Common myeloid progenitor, CD34-positive (primary cell): ENCODE measurements at places on chromosomes 7 and 10.

- no peak for DNase-seq
Observed at GRCh38 chr10:32144817-32145688, 88.8 kb upstream of the KIF5B start.

- no peak for DNase-seq
Observed at GRCh38 chr7:12701433-12701832, 14.0 kb downstream of the ARL4A start.

GRCh38 chr7:152866125-152866524, 106.6 kb downstream of the ACTR3B start:
- no peak for DNase-seq

DNA sequence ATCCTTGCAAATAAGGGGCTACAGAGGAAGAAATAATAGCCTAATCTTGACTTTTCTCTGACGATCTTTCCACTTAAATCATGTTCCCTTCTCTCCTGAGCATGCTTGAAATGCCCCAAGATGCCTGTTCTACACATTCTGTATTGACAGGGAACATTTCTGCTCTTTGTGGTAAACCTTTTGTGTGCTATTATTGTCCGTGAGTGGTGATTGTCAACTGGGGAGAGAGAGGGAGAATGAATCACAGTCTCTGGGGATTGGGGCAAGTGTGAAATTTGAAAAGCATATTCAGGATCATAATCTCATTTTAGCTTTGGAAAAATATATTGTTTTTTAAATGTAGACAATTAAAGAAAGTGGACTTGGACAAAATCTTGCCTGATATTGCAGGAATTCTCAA, 20.6 kb downstream of the UBTD1 start:
- DNase-seq = no peak

DNA sequence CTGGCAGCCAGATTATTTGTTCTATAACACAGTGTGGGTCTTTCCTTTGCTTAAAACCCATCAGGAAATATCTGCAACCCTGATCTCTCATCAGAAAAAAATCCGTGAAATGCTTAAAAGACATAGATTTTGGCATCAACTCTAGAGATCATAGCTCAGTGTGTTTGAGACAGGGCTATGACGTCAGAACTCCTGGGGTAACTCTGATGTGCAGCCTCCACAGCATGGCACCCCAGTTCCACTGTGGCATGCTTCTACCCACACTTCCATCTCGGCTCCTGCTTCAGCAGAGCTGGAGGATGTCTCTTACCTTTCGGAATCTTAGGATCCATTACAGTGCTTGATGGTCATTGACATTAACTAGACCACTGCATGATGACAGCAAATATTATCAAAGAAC, 205.7 kb downstream of the LHFPL3 start:
- DNase-seq = no peak

DNA sequence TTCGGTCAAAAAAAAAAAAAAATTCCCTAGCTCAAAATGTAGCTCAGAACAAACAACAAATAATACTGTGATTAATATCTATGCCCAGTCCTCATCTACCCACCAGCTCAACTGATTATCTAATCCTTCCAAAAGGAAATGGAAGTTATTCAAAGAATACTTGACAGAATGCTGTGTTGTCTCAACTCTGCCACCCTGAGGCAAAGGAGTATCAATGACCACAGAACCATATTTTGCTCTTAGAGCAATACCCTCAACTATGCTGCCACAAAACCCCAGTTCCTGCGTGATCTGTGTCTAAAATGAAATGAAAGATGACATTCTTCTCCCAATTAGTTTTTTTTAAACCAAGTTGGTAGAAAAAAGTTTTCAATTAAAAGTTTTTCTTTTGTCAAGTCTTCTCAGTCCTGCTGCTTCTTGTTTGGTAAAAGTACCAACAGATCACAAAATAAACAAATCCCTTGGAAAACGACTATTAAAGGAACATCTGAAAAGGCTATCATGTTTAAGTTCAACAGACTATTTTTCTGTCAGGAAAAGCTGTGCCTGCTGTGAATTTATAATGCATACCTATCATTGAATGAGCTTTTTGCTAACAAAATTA, 21.6 kb downstream of the RBM28 start:
- peak; percentile 84 for DNase-seq

DNA sequence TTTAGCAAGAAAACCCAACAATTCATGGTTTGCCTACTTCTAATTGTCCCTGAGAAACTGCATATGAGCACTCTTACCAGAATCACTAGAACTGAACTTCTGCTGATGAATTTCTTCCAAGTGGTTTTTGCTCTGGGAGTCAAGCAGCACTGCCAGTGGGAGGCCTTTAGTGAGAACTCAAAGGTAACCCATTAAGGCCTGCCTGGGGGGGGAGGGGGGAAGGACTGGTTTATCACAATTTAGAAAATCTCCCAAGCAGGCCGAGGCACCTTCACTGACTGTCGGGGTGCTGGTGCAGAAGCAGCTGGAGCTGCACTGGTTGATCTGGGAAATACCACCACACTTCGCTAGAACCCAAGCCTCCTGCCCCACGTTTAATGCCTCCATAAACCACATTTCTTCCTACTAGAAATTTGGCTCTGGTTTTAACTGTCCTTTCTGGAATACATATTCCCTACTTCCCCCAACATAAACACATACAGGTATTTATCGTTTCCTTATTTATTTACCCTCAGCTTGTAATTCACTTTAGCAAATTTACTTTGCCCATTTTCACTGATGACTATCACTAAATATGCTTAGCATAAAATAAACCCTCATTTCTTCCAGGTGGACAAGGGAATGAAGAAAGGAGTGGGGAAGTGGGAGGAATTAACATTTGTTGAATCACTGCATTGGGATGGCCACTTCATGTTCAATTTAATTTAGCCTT, 14.2 kb downstream of the ANK3 start:
- DNase-seq = no peak

DNA sequence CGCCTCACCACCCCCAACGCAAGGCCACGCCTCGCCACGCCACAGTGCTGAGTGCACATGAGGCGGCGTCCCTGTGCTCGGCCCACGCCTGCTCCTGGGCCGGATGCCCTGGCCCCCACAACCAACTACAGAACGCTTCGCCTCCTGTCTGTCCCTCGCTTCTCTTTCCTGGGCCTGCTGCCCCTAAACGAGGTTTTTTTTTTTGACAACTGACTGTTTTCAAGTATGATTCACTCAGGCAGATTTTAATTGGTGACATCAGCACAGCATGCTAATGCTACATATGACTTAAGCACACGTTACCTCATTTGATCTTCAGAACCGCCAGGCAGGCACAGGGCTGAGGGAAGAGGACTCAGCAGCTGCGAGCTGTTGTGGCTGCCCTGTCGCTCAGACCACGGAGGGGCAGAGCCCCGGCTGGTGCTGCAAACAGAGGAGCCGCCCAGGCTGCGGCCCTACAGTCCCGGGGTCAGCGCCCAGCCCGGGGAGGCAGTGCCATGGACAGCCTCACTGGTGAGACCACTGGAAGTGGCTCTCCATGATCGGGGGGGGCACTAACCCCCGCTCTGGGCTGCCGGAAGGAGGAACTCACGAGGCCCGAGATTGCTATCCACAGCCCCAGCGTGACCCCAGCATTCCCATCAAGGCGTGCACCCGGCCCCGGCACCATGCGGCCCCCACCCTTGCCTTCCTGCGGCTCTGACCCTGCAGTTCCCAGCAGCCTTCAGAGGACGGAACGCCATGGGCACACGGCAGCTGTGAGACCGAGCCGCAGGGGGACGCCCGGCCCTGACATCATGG, 212.8 kb downstream of the MAD1L1 start:
- DNase-seq = peak; percentile 95

DNA sequence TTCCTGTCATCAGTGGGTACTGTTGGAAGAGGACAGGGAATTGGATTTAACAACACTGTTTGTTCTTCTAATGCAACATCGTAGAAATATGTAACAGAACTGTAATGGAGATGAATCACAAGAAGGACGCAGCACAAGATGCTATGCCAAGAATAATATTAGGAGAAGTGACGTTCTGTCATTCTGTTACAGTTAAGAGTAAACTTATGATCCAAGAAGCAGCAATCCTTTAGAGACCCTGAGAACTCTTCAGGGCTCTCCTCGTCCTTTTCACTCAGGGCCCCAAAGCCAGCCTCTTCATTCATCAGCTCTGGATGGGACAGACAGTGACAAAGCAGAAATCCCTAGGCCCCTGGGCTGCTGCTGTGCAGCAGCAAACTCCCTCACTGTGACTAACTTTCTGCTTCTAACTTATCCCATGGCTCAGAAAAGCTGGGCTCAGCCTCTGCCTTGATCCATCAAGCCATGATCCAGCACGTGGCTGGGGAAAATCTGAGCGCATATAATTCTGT, 8.7 kb upstream of the IL6 start:
- no peak for DNase-seq

GRCh38 chr10:116785867-116786266, 43.5 kb upstream of the HSPA12A start:
- no peak for DNase-seq

- no peak for DNase-seq
Observed at GRCh38 chr10:82880776-82881290, 1005.8 kb downstream of the NRG3 start.

DNA sequence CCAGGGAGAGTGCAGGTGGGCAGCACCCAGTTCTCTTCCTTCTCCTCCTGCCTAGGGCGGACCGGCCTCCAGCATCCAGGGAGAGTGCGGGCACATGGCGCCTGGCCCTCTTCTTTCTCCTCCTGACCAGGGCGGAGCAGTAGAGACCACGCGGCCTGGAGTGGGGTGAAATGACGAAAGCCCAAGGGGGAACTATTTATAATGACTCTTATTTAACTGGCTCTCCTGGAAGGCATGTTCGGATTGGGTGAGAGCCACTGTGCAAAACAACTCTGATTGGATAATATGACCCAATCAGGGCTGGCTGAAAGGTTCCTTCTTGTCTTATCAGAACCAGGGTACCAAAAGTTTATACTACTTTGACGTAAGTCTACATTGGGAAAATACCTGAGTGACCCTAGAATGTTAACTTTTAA, 63.1 kb downstream of the ZNF37A start:
- DNase-seq = no peak

DNA sequence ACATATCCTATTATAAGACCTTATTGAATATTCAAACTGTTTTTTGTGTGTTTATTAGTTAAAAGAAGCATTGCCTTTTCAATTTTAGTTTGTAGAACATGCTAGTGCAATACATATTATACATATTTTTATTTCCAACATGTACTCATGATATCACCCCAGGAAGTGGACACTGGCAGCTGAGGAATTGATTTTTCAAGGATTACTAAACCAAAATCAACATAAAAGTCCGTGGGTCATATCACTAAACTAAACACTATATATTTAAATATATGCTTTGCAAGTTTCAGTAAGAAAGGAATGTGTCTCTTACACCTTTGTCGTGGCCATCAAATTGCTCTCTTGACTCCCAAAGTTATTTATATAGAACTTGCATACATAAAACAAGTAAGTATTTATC, 185.2 kb downstream of the AGMO start:
- no peak for DNase-seq

GRCh38 chr7:24573554-24574338, 494 bp downstream of the PALS2 start:
- peak; percentile 27 for DNase-seq

DNA sequence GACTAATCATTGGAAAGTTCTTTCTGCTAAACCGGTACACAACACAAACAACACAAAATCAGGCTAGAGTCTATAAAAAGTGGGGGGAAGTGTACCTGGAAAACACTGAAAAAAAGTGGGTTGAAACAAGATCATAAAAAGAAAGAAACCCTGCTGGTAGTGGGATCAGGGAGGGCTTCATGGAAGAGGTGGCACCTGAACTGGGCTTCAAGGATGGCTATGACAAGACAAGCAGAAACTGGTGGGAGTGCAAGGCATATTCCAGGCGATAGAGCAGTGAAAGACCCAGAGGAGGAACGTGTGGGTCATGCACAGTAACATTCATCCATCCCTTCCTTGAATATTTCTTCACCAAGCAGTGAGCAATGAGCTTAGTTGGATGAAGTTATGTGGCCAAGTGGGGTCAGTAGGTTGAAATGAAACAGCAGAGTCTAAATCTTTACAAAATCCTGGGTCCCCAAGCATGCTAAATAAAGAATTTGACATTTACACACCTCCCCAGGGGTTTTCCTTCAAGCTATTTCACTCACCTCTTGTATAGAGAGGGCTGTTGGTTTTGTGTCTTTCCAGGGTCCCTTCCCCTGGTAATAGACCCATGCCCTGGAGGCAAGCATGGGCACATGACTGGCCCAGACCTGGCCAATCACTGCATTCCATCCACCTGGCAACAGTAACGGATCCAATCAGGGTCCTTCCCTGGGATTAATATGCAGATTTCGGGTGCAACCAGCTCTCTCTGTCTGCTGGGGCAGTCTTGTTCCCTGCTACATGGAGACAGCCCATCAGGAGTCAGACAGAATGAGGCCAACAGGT, 38.2 kb downstream of the SPOCK2 start:
- DNase-seq = no peak

GRCh38 chr7:4040109-4040928, 641.8 kb upstream of the FOXK1 start:
- DNase-seq = no peak

GRCh38 chr10:103276896-103277712, at the start of gene INA:
INA (plus strand) TSS chr10:103277138; CDS start chr10:103277212, 74 bp downstream.
- DNase-seq = peak; percentile 67

DNA sequence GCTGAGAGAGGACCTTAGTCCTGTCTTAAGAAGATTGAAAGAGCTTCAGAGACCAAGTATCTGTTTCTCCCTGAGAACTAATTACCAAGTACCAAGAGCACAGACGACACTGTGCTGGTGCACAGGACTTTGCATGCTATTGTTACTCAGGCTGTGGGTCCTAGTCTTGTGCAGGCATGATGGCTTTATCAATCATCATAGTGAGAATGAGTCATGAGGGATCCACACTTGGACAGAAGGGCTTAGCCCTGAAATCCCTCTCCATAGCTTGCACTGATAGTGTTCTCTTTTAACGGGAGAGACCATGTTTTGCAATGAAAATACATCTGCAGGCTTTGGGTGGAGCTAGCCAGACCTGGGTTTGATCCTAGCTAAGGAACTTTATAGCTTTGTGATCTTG, 93.3 kb downstream of the SORCS3 start:
- no peak for DNase-seq
